Heart left ventricle (tissue), 16 donors: ENCODE measurements at places on chromosomes 11 and 22.

- DNase-seq, result peak; percentile 65
Observed at GRCh38 chr11:34223021-34223813, 117.8 kb downstream of the NAT10 start.

- DNase-seq, result no peak
Observed at GRCh38 chr11:110960167-110960566, 247.9 kb upstream of the ARHGAP20 start.

DNA sequence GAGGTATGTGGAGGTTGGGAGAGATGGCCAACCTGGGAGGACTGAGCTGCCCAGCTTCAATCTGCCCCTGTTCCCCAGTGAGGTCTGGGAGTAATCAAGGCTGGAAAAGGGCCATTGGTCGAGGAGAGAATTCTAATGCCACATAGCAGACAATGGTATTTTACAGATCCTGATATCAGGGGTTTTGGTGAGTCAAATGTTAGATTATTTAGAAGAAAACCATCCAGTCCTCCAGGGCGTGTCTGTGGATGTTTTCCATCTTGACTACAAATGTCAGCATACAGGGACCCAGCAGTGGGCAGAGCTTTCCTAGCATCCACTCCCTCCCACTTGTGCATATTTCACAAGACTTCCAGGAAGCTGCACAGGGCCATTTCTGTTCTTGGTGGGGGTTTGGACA lies 107.9 kb downstream of the SCN3B start:
- DNase-seq, result no peak

GRCh38 chr11:86162239-86162638 lies 82.3 kb upstream of the EED start:
- DNase-seq, result no peak

- DNase-seq, result no peak
Observed at GRCh38 chr22:17726006-17726927, 48.0 kb downstream of the BID start.

GRCh38 chr11:46345881-46346484 lies 1.3 kb upstream of the DGKZ start:
- no peak for DNase-seq

DNA sequence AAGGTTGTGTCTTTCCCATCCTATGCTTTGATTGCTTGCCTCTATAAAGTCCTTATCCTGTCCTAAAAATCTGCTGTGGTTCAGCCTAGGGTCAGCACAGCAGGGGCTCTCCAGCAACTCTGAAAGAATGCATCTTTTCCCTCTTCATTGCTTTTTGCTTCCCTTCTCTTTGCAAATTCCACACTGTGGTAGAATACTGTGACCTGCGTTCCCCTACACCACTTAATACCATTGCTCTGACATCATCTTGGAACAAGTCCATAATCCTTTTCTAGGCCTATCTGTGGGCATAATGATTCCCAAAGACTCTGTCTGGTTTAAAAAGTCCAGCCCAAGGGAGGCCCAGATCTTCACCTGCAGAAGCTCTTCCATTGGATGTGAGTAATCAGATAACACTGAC lies 177.7 kb downstream of the NAV2 start:
- DNase-seq, result no peak

DNA sequence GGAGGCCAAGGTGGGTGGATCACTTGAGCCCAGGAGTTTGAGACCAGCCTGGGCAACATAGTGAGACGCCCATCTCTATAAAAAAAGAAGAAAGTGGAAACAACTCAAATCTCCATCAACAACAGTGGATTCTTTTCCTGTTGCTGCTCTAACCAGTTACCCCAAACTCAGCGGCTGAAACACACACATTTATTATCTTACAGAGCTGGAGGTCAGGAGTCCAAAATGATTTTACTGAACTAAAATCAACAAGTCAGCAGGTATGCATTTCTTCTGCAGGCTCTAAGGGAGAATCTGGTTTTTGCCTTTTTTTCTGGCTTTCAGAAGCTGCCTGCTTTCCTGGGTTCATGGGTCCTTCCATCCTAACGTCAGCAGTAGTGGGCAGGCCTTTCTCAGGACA lies 11.7 kb upstream of the GCAT start:
- DNase-seq, result no peak

DNA sequence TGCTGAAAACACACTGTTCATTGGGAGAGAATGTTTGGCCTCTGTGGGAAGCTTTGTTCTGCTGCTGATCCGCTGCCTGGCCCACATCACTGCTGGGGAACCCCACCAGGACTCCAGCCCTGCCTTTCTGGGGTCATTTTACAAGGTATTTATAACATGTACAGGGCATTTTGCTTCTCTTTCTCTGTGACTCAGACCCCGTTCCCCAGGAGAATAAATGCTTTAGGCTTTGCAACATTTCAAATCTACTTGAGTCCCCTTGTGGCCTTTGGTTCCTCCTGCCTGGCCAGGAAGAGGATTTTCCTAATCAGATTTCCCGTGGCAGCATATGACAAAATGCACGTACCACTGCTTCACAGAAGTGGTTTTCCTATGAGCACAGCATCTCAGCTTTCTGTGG lies 43.0 kb downstream of the BTG4 start:
- no peak for DNase-seq

GRCh38 chr11:46690702-46691101 lies 9.7 kb downstream of the ARHGAP1 start:
- no peak for DNase-seq

DNA sequence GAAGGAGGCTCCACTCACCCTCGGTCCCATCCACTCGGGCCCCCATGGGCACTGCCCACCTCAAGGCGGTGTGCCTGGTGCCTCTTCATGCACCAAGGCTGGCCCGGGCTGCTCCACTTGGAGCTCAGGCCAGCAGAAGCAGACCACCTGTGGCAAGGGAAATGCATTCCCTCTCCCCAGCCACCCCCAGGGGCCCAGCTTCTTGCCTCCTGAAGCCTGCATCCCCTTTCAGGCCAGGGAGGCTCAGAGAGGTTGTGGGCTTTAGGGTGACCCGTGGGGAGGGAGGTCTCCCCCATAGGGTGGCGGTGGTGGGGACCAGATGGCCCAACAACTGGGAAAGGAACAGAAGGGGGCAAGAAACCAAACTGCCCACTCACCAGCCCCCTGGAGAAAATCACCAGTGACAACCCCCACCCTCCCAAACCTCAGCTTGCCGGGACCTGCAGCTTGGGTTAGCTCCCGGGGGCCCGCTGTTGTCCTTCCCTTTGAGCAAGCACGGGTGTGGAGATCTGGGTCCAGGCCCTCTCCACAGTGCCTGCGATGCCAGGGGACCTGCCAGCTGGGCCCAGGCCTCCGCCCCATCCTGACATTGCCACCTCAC lies 8.4 kb downstream of the CBX6 start:
- no peak for DNase-seq

DNA sequence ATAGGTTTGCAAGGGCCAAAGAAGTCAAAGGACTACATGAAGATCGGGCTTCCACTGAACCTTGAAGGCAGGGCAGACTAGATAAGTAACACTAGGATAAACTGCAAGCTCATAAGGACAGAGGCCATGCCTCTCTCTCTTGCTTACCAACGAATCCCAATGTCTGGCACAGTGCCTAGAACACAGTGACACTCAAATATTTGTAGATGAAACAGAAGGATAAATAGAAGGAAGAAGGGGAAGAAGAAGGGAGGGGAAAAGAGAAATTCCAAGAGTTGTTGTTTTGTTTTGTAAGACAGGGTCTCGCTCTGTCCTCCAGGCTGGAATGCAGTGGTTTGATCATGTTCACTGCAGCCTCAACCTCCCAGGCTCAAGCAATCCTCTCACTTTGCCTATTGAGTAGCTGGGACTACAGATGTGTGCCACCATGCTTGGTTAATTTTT lies 26.9 kb downstream of the SIK3 start:
- peak; percentile 42 for DNase-seq

DNA sequence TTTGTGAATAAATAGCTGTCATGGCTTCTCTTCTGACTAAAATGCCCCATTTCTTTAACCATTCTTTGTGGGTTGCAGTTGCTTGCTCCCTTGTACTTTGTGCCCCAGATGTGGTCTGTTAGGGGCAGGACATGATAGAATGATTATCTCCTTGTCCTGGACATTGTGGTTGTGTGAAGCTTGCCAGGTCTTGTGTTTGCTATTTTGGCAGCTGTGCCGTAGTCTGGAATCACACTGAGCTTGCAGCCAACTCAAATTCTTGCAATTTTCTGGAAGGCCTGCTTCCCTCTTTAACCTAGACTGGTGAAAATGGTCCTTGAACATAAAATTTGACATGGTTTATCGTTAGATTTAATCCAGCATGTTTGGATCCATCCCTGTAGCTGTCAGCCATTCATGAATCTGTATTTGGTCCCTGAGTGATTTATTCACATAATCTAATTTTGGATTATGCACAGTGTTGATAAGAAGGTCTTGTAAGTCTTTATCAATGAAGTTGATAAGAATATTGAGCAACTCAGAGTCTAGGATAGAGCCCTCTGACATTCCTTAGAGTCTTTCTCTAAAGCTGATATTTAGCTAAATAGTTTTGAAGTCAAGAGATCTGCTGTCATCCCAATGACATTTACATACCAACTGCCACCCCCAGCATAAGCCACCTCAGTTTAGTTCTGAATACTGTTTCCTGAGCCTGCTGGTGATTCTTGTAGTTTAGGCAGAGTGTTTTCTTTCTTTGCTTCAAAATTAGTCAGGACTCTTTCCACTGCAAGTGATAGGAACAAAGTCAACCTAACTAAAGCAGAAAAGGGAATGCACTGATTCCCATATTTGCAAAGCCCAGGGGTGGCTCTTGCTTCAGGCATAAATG lies 9.8 kb downstream of the SPON1 start:
- DNase-seq, result no peak

- no peak for DNase-seq
Observed at GRCh38 chr11:17855531-17856290, 121.1 kb downstream of the KCNC1 start.

- DNase-seq, result no peak
Observed at GRCh38 chr11:124583781-124584180, 14.0 kb downstream of the OR8A1 start.

DNA sequence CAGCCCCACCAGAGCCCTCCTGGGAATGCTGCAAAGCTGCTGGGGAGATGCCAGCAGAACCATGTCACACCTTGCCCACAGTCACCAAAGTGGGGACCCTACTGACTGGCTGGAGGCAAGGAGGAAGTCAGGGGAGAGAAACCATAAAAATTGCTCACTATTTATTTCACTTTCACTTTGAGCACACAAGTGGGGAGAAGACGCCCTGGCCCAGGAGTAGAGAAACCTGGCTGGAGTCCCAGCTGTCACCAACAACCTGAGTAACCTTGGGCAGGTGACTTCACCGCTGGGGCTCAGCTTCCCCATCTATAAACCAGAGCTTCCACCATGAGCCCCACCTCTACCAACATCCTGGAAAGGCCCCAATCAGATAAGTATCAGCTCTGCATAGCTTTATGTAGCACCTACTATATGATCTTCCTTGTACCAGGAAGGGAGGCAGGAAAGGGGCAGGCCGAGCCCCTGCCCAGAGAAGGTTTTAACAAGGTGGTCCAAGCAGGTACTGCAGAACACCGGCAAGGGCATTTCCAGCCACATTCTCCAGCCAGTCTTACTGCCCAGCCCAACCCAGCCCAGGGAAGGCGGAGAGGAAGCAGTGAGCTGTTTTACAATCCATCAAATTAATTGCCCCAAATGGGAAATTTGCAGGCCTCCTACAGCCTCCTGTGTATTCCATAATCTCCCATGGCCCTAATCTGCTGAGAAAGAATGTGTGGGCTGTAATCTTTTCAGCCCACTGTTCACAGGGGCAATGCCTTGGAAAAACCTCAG lies 27.6 kb downstream of the PLEKHA7 start:
- DNase-seq, result no peak

DNA sequence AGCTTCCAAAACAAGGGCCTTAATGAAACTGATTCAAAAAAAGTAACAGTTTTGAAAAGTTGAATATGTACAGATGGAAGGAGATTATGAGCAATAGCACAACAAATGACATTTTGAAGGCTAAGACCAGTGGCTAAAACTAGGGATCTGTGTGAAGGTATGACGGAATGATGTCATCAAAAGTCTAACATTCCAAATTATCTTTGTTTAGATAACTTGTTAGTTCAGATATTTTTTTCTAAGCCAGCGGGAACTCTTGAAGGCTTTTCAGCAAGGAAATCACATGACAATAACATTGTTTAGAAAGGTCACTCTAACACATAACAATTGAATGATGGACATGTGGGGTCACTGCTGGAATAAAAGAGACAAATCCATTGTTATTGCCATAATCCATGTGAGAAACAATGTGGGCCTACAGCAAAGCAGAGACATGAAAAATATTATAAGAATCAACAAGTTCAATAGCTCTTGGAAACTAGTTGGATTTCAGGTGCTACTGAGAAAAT lies 260.5 kb downstream of the CASP12 start:
- no peak for DNase-seq

GRCh38 chr11:69471729-69472540 lies 9.5 kb upstream of the LINC01488 start:
- no peak for DNase-seq

GRCh38 chr22:40276996-40277823 lies 69.1 kb upstream of the ADSL start:
- no peak for DNase-seq

- DNase-seq, result no peak
Observed at GRCh38 chr22:27406389-27406861, 395.1 kb downstream of the MN1 start.

GRCh38 chr11:98589967-98590366 lies 430.8 kb upstream of the CNTN5 start:
- no peak for DNase-seq

GRCh38 chr22:24025475-24025874 lies 14.4 kb downstream of the CABIN1 start:
- DNase-seq, result no peak

DNA sequence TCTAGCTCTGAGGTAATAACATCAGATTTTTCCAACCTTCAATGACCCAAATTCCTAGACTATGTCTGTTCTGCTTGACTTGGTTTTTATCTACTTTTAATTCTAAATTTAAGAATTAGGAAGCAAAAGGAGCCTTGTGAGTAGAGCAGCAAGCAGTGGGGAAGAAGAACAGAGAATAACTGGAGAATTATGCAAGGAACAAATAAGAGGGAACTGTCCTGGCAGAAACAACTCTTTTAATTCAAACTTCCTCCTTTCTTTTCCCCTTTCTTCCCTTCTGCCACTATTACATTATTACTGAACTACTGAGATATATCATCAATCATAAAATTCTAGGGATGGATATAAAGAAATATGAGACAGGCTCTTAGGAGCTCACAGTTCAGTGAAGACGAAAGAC lies 276.1 kb downstream of the SBF2 start:
- no peak for DNase-seq

DNA sequence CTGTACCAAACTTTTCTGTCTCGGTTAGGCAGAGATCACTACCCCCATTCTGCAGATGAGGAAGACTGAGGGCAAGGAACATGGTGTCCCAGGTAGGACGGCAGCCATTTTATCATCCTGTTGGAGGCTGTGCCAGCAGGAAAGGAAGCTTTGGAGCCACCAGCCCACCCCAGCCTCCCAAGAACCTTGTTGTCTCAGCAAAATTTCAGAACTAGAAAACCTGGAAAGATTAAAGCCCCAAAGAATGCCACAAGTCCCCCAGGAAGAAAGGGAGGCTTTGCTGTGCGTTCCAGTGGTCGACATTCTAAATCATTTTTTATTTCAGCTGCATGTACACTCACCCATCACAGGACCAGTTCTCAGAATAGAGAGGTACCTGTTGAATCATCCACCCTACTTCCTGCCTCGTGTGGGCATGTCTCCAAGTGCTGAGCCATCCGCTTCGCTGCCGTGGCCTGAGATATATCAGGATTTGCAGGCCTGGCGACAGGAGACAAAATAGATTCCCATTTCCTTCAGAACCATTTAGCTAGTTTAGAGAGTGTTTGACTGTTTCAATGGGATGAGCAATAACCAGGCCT lies 13.0 kb upstream of the EIF3D start:
- DNase-seq, result no peak

GRCh38 chr11:27234043-27234668 lies 128.9 kb downstream of the CCDC34 start:
- peak; percentile 68 for DNase-seq
